Articular chondrocyte of knee joint (primary cell): ENCODE measurements at places on chromosomes 4 and X. TPM values are rescaled to one million over a fixed set of nuclear protein-coding genes. Genes with fewer than 3 reads are reported as not detected.

Gene NLGN3
- total RNA-seq = 0.22 and 0.26 TPM in 2 replicates

Gene PNMA6F
- not detected in 2 replicates for total RNA-seq

Gene ZNF718
- 7.1 and 9.0 TPM in 2 replicates for total RNA-seq

Gene BLTP1
- total RNA-seq = 138 and 149 TPM in 2 replicates

Gene ZFYVE28
- total RNA-seq = 7.6 and 11.5 TPM in 2 replicates

Gene GIMD1
- total RNA-seq = not detected in 2 replicates

Gene CTAG1B
- not detected in 2 replicates for total RNA-seq

Gene TMPRSS11D
- not detected in 2 replicates for total RNA-seq

Gene EPGN
- total RNA-seq = 0.13 and 3.4 TPM in 2 replicates

Gene TTC29
- total RNA-seq = not detected in 2 replicates

Gene FGFR3
- total RNA-seq = 0.39 and 1.4 TPM in 2 replicates

Gene DKK2
- total RNA-seq = 0.32 TPM in 1 of 2 replicates, not detected in the other

Gene NPNT
- total RNA-seq = 0.11 TPM in 1 of 2 replicates, not detected in the other

Gene IQSEC2
- total RNA-seq = 13.6 and 14.8 TPM in 2 replicates

Gene MAGEB17
- not detected in 2 replicates for total RNA-seq

Gene TMEM150C
- total RNA-seq = 1.2 and 5.4 TPM in 2 replicates

Gene WDR19
- 48.8 and 49.1 TPM in 2 replicates for total RNA-seq

Gene PABPC1L2B
- total RNA-seq = not detected in 2 replicates

Gene TMSB15C
- 2.5 TPM in 2 replicates for total RNA-seq
